CD4-positive, alpha-beta T cell treated with Interleukin-12 subunit alpha and Interleukin-12 subunit beta, for 1 hour (primary cell): ENCODE measurements at places on chromosomes 2 and 18.

GRCh38 chr18:2967357-2967756 is 45.6 kb downstream of the LPIN2 start:
- DNase-seq: no peak

DNA sequence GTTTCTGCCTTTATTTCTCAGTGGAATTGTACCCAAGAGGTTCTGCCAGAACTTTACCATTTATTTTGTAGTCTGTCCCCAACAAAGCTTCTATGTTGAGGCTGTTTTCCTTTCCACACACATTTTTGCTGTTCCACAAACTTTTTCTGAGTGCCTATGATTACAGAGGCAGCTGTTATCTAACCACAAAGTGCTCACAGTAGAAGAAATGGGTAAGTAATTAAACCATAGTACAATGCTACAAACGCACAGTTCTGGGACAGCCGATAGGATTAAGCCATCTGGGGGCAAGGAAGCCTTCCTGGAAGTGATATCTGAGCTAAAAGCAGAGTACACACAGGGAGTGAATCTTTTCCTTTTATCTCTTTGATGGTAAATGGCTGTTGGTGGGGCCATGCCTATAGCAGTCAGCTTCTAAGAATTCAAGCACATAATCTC is 3.9 kb upstream of the MGAT4A start:
- DNase-seq: no peak

GRCh38 chr2:214591366-214591765 is 180.5 kb downstream of the VWC2L start:
- no peak for DNase-seq

- no peak for DNase-seq
Measured at GRCh38 chr2:127913808-127914457, 28.2 kb upstream of the AMMECR1L start.

GRCh38 chr18:6018671-6019070 is 123.3 kb upstream of the TMEM200C start:
- DNase-seq: no peak

DNA sequence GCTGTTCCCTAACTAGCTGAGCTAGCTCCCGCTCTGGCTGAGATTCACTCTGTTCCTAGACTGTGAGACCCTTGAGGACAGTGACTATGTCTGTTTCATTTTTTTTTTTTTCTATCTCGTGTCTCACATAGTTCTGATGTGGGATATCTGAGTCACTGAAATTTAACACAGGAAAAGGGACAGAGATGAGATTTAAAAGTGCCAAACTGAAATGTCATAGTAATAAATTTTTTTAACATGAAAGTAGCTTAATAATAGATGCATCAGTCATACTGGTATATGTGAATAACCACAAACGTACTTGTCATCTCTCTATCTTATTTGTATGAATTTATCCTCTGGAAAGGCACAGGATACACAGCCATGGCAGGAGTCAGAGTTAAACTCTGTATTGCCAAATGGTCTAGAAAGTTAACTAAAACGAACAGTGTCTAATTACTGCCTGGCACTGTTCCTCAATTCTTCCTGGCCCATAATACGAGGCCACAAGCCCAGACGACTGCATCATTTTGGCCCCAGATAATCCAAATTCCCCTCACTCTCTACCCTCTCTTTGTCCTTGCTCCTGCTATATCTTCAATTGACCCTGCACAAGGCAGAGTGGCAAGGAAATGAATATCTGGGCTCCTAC is 87.5 kb downstream of the SATB2 start:
- DNase-seq: no peak

DNA sequence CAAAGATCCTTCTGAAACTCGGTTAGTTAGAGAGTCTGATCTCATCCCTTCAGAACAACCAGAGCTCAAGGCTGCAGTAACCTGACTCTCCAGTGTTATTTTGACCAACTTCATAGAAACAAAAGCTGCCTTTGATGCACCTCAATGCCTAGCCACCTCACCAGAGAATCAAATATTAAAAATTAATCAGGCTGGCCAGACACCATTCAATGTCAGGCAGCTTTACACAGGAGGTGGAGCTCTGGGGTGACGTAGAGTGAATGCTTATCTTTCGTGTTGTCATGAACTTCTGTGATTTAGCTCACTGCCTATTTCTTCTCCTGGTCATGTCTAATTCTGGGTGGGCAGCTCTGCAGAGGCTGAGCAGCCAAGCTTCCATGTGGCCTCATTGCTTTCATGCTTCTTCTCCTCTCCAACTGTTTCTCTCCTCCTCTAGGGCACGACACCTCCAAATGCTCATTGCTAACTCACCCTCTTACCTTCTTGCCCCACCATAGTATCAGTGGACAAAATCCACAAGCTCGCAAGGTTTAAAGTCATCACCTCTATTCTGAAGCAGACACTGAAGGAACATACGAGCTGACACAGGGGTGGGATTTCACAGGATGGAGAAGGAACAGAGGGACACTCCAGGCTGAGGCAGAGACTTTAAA is 39.4 kb downstream of the AAK1 start:
- DNase-seq: no peak

DNA sequence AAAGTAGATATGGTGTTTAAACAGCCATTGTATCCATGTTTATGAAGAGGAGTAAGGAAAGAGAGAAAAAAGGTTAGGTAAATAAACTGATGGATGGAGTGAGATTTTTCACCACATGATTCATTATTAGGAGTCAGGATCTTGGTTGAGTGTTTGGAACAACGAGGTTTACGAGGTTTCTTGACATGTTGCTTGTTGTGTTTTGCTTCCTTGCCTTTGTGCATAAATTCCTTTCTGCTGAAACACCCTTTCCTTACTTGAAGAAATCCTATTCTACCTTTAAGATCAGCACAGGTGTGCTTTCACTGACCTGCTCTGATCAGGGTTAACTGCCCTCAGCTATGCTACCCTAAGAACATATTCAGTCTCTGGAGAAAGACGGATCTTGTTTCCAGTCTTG is 66.6 kb downstream of the EFEMP1 start:
- no peak for DNase-seq

DNA sequence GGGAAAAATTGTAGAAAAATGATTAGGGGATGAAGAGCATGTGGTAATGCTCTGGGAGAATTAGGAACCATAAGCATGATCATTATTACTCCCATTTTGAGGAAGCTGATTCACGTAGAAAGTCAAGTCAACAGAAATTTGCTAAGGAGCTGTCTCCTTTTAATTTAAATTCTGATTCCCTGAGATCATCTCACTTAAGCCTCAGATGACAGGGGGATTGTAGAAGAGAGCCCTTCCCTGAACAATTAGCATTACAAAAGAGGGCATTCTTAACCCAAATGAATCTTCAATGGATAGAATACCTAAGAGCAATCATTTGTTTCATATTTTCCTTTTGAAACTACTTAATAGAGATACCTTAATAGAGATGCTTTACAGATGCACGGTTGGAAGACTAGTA is 267.9 kb downstream of the NYAP2 start:
- no peak for DNase-seq

DNA sequence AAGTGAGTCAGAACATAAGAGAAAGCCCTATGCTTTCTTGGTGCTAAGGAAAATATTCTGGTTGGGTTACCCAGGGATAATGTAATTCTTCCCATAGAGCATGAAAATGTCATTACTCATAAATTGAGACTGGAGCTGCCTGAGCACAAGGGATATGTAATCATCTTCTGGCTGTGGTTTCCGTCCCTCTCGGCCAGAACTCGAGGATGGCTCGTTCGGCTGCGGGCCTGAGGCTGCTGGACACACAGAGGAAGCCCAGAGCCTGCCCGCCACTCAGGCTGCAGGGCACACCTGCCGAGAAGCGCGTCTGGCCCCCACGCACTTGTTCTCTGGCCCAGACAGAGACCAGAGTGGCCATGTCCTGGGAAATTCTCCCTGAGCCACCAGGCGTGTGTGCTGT is 104.9 kb downstream of the ASAP2 start:
- DNase-seq: no peak

DNA sequence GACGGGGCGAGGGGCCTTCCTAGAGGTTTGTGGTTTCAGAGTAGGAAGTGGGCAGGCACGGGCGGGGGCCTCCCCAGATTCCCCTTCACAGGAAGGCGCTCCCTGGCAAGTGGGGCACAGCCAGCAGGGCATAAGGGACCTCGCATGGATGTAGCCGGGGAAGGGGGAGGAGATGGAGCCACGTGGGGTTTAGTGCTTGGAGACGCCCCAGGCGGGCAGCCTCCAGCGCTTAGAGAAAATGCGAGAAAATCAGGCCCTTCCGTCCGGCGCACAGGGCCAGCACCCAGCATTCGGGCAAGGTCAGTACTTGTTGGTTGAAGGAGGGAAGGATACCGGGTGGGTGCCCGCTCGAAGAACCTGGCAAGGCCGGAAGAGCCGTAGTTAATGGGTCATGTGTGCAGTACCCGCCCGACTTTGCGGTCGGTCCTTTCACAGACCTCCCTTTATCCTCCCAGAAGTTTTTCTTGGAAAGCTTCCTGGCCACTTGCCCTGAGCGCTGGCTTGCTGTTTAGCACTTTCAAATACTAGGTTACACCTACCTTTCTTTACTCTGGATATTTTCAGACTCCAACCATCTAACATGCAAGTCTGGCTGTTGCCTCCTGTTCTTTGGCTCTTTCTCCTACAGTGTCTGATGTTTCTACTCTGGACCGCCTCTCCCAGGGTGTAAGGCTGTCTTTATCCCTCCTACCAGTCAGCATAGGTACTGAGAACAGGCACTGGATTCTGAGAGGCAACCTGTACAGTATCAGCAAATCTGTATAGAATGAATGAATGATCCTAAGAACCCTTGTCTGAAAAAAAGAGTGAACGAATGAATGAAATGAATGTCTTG is 78.1 kb downstream of the CIB4 start:
- DNase-seq: no peak

DNA sequence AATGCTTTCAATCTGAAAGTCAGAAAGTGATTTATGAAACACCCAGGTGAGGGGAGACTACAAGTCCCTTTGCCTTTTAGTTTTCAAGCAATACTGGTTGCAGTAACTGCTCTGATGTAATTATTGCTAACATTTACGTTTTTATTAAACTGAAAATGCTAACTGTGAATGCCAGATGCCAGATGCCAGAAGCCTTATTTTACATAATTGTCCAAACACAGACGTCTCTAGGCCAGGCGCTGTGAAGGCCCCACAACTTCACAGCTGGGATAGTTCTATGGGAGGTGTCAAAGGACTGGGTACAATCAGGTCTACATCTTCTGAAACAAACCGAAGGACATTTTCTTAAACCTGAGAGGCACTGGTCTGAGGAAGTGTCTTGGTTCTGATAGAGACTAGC is 27.5 kb upstream of the MSGN1 start:
- DNase-seq: no peak

DNA sequence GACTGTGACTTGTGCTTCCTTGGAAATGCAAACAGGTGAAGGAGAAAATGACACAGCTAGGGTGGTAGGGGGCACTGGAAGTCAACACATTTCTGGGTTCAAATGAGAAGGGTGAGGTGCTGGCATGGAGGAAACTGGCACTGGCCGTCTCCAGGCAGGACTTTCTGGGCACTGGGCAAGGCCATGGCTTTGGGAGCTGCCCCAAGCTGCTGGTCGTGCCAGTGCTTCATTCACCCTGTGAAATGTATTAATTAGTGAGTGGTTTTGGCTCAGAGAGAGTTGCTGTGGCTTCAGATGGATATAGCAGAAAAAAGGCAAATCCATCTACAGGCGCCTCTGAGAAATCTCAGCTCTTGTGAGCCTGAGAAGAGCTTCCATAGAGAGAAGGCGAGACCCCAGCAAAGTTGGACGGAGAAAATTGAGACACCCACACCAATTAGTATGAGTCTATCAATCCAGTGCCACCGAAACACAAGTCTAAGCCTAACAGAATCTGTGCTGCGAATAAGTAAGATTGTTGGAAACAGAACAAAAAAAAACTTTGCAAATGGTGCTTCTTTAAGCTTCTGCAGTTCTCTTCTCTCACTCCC is 202.1 kb upstream of the TNP1 start:
- DNase-seq: no peak

- DNase-seq: no peak
Measured at GRCh38 chr2:48183991-48184390, 277.7 kb upstream of the FBXO11 start.

DNA sequence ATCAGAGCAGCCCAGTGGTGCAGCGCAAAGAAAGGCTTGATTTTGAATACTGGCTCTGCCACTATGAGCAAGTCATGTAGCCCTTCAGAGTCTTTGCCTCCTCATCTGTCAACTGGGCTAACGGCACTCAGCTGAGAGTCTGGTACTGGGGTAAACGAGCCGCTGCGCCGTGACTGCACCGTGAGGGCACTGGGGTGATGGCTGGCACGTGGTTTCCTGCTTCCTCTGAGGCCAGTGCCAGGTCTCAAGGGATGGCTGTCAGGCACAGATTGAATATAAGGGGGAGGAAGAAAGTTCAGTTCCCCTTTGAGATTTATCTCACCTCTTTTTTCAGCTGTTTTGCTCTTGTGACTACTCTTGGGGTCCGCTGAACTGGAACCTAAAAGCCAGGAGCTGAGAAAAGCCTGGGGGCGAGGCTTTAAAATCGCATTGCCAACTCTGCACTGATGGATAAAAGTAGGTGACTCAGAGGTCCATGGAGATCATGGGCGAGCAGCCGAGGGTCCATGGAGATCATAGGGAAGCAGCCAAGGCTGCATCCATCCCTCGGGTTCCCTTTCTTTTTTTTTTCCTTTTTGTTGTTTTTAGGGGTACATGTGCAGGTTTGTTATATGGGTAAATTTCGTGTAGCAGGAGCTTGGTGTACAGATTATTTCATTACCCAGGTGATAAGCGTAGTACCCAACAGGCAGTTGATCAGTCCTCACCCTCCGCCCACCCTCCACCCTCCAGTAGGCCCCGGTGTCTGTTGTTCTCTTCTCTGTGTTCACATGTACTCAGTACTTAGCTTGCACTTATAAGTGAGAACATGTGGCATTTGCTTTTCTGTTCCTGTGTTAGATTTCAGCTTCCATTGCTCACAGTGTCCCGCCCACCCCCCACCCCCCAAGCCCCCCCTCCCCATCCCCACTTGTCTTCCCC is 114.3 kb downstream of the SPP2 start:
- peak; percentile 60 for DNase-seq

- DNase-seq: no peak
Measured at GRCh38 chr2:73707058-73707457, 30.1 kb downstream of the TPRKB start.
